Peyer's patch (tissue), 4 donors: ENCODE measurements at places on chromosomes 1 and 21. TPM values are rescaled to one million over a fixed set of nuclear protein-coding genes. Genes with fewer than 3 reads are reported as not detected.

Gene SUSD4
- not detected for total RNA-seq

Gene ETV3L
- total RNA-seq, result not detected

Gene HMGN1
- total RNA-seq, result 74.2 TPM

Gene WDR64
- total RNA-seq, result not detected

Gene C1orf116
- total RNA-seq, result 72.3 TPM

Gene SV2A
- 1.5 TPM for total RNA-seq

Gene TRAF5
- 98.2 TPM for total RNA-seq

Gene ILDR2
- 0.67 TPM for total RNA-seq

Gene CELA3B
- not detected for total RNA-seq

Gene KLF17
- not detected for total RNA-seq

Gene PDC
- not detected for total RNA-seq

Gene TMEM222
- 9.9 TPM for total RNA-seq

Gene DENND2D
- 86.9 TPM for total RNA-seq

Gene HHAT
- total RNA-seq, result 2.3 TPM

Gene ATP1A4
- not detected for total RNA-seq

Gene BNIPL
- total RNA-seq, result not detected

Gene BGLAP
- total RNA-seq, result 1.1 TPM

Gene MSH4
- not detected for total RNA-seq

Gene MEX3A
- total RNA-seq, result 0.80 TPM

Gene SMCP
- not detected for total RNA-seq

Gene GBP1
- 25.2 TPM for total RNA-seq

Gene MANEAL
- total RNA-seq, result 3.3 TPM

Gene VCAM1
- 4.3 TPM for total RNA-seq

Gene HCRTR1
- total RNA-seq, result not detected

Gene IGSF5
- not detected for total RNA-seq

Gene FCMR
- 248 TPM for total RNA-seq

Gene CD164L2
- total RNA-seq, result not detected

Gene HSPA6
- total RNA-seq, result 1.3 TPM

Gene DIO1
- total RNA-seq, result not detected

Gene MCOLN2
- 4.7 TPM for total RNA-seq

Gene LYST
- total RNA-seq, result 27.8 TPM

Gene ELF3
- total RNA-seq, result 497 TPM

Gene GNB1
- total RNA-seq, result 112 TPM

Gene S100A8
- 7.6 TPM for total RNA-seq

Gene CNKSR1
- total RNA-seq, result 28.9 TPM

Gene FBLIM1
- total RNA-seq, result 50.3 TPM

Gene PSMB4
- 146 TPM for total RNA-seq

Gene COL9A2
- 11.6 TPM for total RNA-seq
